Activated CD8-positive, alpha-beta T cell treated with anti-CD3 and anti-CD28 coated beads, Interleukin-2, amount 10 ng/mL, durations not matched to agents 7 days and 5 days (primary cell): ENCODE measurements at places on chromosomes 12 and 14. TPM values are rescaled to one million over a fixed set of nuclear protein-coding genes. Genes with fewer than 3 reads are reported as not detected.

The HELB gene
- 24.2 TPM for total RNA-seq

The SRRM4 gene
- not detected for total RNA-seq

The DDX11 gene
- 193 TPM for total RNA-seq

The FAM234B gene
- 4.2 TPM for total RNA-seq

The NGB gene
- total RNA-seq: not detected

The CHPT1 gene
- 13.1 TPM for total RNA-seq

The BCL2L14 gene
- total RNA-seq: 5.7 TPM
